Vagina (tissue), 2 donors: ENCODE measurements at places on chromosomes 4 and X.

GRCh38 chrX:135295238-135295943 is 13.9 kb upstream of the ETDC start:
- no peak for DNase-seq

- no peak for DNase-seq
Measured at GRCh38 chr4:69896530-69897116, 34.2 kb upstream of the CSN1S1 start.

DNA sequence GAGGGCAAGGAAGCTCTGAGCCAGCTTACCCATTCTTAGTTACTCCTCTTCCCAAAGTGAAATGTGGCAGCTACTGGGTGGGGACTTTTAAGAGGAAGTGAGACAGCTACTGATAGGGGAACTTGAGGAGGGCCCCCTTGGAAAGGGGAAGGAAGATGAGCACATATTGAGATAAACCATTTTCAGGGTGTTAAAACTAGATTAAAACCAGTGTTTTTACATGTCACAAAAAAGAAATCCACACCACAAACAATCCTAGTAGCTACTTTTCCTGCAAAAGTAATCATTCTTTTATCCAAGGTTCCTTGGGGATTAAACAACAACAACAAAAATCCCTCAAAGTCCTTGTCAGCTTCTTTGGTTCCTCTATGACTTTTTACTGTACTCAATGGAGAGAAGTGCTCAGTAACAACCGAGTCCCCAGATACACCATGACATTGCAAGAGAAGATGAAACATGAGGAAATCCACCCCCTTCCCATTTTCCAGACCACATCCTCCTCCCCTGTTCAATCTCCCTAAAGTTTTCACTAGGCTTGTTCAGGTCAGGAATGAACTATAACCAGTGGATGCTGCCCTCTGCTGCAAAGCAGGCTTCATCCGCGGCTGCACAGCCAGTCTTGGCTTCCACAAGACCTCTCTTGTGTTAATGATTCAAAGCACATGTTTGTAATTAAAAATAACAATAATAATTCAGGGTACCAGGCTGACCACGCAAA is 113.5 kb upstream of the TMEM164 start:
- DNase-seq = no peak

DNA sequence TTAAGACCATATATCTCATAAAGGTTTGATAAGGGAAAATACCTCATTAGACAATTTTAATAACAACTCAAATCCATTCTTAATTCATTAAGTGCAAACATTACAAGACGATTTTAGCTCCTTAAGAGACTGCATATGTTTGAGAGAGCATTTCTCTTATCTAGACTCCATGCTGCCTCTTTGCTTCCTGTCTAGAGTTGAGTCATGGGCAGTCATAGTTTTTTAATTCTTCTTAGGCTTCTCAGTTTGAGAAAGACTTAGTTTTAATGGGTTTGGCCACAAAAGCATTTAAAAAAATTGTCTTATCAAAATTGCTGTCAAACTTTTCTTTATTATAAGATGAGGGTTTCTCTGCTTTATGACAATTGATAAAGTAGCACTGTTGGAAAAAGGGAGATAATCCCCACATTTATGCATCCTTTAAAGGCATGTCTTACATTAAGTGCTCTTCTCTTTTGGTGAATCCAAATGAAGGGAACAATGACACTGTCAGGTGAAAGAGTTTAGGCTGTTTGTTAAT is 713.4 kb downstream of the PCDH18 start:
- DNase-seq = no peak

DNA sequence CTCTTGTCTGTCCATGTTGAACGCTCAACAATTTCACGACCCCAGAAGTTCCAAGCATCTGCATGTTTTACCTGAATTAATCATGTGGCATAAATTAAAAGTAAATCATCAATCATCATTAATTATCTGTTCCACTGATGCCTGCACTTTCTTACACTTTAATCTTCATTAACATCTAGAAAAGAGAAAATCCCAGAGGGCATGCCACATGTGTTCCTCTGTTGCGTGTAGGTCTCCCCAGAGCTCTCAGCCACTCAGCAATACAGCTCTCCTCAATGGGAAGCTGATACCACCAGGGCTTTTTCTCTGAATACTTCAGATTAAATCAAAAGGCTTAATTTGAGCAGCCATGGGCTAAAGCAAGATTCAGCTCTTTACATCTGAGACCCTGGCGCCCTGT is 722.4 kb upstream of the TENM3 start:
- DNase-seq = no peak

GRCh38 chrX:42943051-42943974 is 165.3 kb upstream of the PPP1R2C start:
- DNase-seq = no peak

DNA sequence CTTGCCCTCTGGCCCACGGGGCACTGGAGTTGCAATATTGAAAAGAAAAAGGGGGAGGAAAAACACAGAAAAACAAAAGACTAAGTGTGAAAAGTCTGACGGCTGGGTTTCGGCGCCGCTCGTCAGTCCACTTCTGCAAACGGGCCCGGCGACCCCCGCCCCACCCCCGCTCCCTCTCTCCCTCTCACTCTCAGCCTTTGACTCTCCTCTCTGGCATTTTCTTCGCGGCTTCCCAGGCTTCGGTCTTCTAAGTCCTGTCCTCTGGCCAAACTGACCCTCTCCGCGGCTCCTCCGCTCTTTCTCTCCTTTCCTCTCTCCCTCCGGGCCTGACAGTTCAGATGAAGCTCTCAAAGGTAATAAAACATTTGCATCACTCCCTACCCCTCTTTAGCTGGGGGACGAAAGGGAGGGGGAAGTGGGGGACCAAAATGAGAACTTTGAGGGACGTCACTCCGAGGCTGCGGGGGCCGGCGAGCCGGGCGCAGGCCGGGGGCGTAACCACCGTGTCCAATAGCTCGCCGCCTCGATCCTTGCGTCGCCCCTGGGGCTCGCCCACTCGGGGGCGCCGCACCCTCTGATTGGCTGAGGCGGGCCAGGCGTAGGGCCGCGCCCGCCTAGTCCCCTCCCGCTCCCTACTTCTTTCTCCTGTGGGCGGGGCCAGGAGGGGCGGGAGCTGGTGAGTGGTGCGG is at the start of gene NKX6-1:
Gene NKX6-1 (minus strand): TSS at position 358 of the 689 bp plus-strand sequence. CDS start 1,064 bp downstream, outside the sequence.
- DNase-seq = no peak

- DNase-seq = no peak
Measured at GRCh38 chr4:40719008-40719623, 30.6 kb upstream of the NSUN7 start.

GRCh38 chrX:148741441-148741840 is 241.0 kb downstream of the AFF2 start:
- no peak for DNase-seq

DNA sequence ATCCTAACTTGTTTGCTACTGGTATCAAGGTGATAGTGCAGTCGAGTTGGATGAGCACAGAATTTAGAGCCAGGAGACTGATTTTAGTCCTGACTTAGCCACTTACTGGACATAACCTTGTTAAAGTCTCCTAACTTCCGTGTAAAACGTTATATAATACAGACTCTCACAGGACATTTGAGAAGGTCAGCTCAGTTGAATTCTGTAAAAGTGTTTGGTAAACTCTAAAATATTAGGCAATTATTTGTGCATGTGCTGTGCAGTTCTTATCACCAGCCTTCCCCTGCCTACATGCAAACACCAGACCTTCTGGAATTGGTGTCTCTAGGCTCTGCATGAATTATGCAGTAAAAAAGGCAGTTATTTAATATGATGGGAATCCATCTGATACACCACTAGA is 45.4 kb downstream of the FNIP2 start:
- DNase-seq = no peak

GRCh38 chr4:175827516-175827915 is 15.5 kb upstream of the GPM6A start:
- DNase-seq = no peak

GRCh38 chrX:107731831-107732502 is 43.6 kb downstream of the TSC22D3 start:
- no peak for DNase-seq

DNA sequence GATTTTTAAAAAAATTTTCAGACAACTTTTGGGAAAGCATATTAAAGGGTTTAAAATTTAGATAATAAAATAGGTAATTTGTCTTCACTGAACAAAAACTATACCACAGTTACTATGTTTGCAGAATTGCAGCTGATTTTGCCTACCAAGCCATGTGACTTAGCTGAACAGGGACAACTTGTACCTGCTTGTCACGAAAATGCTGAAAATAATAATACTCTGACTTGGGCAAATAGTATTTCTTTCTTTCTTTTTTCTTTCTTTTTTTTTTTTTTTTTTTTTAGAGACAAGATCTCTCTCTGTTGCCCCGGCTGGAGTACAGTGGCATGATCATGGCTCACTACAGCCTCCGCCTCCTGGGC is 225.2 kb upstream of the PPP1R2C start:
- DNase-seq = no peak
